ENCODE measurements at places on chromosomes 12 and 14. TPM values are rescaled to one million over a fixed set of nuclear protein-coding genes. Genes with fewer than 3 reads are reported as not detected.

DNA sequence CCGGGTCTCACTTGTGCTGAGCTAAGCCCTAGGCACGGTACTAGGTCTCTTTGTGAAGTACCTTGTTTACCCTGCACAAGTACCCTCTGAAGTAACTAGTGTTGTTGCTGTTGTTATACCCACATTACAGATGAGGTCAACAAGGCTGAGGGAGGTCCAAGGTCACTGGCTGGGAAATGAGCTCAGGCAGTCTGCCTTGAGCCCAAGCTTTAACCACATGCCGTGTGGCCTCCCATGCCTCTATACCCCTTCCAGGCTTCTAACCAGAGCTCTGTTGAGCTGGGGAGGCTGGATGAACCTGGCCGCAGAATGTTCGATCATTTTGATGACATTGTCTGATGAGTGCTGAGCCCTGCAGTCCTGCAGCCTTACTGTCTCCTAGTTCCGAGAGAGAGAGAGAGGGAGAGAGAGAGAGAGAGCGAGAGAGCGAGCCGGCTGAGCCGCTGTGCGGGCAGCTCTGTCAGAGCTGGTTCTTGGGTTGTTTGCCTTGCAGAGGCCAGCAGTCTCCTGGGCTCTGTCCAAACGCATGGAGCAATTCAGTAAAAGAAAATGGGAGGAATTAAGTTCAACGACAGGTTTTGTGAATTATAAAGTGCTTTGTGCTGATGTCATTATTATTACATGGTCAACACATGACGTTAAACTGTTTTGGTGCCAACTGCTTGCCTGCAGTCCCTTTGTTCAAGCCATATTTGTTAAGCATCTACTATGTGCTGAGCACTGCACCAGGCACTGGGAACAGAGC, 13.1 kb downstream of the JDP2 start:
- DNase-seq = peak; percentile 68

The KLRG1 gene
- total RNA-seq = 4.8 TPM

The NPFF gene
- total RNA-seq = not detected

DNA sequence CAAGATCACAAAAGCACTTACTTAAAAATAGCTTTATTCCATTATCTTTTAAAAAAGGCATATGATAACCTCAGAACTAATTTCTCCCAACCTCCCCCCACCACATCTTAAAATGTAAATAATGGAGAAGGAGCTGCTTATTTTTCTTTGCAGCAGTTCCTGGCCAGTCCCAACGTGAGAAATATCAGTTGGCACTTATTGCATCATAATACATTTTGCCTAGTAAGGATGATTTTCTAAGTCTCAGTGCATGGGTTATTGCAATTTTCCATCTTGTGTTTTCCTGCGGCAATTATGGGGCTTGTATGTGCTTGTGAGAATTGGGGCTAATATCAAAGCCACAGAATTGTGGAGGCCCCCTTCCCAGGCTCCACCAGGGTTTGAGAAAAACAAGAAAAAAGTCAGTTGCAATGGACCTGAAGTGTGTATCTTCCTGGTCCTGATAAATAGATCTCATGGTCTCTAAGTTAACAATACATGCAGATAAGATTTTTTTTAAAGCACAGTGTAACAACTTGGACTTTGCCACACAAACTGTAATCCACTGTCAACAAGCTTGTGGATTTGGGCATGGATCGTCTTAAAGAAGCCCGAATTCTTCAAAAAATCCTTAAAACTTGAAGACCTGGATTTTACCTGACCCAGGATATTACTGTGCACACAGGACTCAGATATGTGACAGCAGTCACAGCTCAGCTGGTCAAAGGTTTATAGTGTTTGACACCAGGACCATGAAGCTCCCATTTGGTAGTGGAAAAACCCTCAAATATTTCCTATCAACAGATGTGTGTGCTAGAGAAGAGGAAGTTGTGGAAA, 2.8 kb upstream of the WSB2 start:
- DNase-seq = no peak

The PTCSC3 gene
- not detected for total RNA-seq

The LRIG3 gene
- total RNA-seq = 5.5 TPM

DNA sequence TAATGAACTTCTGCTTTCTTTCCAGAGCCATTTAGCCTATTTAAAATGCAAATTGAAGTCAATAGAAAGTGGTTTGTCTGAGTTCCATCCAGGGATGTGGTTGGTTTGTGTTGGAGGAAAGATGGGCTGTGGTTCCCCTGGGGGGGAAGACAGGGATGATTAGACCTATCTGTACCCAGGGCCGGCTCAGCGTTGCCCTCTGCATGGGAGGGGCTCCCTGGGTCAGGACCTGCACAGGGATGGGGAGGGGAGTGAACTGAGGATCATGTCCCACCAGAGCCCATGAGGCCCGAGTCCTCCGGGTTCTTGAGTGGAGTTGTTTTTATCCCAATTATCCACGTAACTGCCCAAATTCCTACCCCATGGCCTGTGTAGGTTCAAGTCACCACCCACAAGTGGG, 76.9 kb upstream of the SFSWAP start:
- DNase-seq = no peak

DNA sequence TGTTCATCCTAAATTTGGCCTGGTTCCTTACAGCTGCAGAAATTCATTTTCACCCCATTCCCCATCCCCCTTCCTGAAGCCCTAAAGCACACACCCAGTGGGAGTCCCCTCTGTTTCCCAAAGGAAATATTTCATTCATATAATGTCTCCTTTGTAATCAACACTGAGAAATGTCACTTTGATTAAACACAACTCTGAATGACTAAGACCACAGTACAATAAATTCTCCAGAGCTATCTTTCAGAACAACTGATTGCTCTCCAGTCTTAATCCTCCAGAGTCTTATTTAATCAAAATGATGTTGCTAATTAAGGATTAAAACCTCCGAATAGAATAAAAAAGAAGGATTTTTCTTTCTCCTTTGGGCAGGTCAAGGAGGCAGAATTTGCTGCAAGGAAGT, 6.4 kb downstream of the SLC15A5 start:
- no peak for DNase-seq

DNA sequence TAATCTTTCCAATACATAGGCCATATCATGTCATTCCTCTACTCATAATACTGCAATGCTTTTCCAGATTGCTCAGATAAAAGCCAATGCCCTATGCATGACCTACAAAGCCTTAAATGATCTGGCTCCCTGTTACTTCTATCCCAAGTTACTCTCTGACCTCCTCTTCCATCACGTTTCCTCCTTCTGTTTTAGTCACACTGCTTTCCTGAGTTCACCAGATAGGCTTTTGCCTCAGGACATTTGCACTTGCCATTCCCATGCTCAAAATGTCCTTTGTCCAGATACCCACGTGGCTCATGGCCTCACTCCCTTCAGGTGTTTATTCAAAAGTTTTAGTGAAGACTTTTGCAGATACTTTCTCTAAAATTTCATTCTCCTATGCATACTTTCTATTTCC, 138.7 kb upstream of the PRICKLE1 start:
- no peak for DNase-seq

The BHLHE41 gene
- total RNA-seq = 39.1 TPM

- DNase-seq = no peak
These were observed 168.2 kb downstream of the AKAP6 start for GRCh38 chr14:32497248-32497647.

DNA sequence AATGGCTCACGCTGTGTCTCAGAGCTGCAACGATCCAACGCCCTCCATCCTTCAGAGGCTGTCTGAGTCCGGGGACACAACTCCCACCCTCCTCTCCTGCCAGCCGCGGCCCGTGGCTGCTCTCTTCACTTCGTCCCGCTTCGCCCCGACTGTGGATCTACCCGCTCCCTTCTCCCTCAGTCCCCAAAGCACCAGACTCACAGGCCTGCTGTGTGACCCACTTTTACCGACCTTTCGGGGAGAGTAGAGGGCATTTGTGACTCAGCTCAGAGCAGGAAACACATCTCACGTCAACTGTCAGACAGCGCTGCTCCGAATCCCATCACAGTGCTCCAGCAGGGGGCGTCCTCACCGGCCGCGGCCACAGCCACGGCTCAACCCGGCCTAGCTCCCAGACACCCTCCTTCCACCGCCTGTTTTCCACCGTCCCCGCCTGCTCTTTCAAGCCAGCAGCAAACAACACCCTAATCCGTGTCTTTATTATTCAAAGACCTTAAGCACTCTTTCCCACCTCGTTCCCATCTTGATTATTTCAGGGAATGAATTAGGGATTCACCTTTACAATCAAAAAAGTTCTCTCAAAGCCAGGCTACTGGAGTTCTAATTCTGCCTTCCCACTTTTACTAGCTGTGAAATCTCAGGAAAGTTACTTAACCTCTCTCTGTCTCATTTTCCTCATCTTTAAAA, 5.0 kb upstream of the AQP2 start:
- peak; percentile 90 for DNase-seq

DNA sequence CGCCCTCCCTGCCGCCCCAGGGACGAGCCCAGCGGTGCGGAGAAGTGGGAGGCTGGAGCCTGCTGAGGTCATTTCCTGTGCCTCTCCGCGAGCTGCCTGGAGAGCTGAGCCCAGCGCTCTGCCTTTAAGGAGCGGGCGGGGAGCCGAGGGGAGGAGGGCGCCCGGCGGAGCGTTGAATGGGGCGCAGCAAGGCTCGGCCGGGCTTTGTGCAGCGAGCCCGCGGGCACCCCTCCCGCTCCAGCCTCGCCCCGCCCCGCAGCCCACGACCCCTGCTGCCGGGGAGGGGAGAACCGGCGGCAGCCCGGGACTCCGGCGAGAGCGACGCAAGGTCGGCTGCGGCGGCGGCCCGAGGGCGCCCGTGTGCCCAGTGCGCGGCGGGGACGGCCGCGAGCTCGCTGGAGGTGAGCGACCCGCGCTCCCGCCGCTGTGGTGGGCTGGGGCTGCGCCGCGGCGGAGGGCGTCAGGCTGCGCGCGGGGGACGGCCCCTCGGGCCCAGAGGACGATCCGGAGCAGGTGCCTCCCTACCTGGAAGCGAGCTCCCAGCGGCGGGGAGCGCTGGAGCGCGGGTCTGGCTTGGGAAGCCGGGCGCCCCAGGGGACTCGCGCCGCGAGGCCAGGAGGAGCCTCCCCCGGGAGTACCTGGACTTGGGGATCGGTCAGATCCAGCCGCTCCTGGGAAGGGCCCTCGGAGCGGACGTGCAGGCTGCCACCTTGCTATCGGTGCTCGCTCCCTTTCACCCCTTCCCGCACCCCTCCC, at the start of gene PLEKHH1:
PLEKHH1 (plus strand) TSS at position 293 of the 756 bp plus-strand sequence. CDS start 8,578 bp downstream, outside the sequence.
- DNase-seq = peak; percentile 85

DNA sequence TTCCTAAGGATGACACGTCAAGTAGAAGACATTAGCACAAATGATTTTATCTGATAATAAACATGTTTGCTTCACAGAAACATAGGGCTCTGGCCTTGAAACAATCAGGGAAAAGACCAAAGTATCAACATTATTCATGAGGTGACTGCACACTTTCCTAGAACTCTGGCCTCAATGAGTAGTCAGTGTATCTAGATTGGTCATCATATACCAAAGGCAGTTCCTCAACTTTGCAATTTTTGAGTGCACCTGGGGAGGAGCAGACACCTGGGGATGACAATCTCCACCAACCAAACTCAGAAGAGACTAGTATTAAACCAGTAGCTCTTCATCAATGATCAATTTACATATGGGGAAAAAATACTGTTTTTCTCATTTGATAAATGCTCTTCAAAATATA, 4.5 kb downstream of the EDDM3A start:
- no peak for DNase-seq

GRCh38 chr14:49049711-49050110, 536.5 kb downstream of the RPS29 start:
- DNase-seq = no peak
